ENCODE measurements at places on chromosomes 16 and 17.

DNA sequence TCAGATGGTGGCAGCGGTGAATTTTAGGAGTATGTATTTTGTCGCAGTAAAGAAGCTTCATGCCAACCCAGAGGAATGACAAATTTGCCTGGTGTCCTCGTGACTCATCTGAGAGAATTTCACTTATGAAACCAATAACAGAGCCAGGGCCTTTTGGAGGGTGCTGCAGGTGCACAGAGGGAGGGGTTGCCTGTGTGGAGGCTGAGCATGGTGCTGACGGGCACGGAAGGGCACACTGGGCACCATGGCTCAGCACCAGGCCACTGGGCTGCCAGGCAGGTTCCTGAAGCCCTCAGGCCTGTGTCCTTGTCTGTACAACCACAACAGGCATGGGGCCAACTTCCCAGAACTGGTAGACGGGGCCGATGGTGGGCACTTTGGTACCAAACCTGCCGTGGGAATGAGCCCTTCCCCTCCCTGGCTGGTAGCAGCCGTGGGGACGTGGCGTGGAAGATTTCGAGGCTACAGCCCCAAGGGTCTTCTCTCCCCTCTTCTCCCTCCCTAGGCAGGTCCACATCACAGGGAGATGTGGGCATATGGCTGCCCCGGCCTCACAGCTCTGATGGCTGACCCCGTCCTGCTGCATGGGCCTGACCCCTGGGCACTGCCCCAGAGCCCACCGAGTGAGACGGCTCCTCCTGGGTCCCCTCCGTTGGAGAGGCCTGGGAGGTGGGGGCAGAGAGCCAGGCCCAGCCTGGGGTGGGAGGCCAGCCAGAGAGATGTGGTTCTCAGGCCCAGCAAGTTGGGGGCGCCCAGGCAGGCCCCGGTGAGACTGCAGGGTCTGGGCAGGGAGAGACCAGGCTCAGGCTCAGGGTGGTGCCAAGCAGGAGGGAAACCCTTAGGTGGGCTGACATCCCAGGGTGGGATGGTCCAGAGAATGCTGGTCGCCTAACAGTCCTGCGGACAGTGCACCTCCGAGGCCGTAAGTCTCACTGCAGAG is 30.2 kb upstream of the ZNF469 start:
- no peak for DNase-seq

- DNase-seq = no peak
These were observed 2.9 kb upstream of the P2RX1 start for GRCh38 chr17:3919123-3919624.

DNA sequence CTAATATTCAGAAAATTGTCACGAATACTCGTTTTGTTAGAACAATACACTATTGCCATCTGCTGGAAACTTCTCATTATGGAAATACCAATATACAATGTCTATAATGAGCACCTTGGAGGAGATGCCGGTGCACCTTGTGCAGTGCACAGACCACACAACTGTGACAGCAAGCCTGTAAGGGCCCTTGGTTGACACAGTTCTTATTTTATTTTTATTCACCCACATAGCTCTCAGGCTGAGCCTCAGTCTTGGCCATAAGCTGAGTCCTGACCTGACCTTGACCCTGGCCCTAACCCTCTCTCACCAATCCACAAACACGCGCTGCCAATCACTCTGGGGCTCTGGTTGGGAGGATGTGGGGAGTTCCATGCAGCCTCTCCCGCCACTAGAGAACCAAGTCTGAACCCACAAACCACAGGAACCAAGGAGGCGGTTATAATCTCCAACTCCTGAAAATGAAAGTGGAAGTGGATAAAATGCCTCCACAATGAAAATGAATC is 7.6 kb downstream of the AIPL1 start:
- peak; percentile 45 for DNase-seq

- no peak for DNase-seq
These were observed 70.1 kb downstream of the OMG start for GRCh38 chr17:31226950-31227349.

DNA sequence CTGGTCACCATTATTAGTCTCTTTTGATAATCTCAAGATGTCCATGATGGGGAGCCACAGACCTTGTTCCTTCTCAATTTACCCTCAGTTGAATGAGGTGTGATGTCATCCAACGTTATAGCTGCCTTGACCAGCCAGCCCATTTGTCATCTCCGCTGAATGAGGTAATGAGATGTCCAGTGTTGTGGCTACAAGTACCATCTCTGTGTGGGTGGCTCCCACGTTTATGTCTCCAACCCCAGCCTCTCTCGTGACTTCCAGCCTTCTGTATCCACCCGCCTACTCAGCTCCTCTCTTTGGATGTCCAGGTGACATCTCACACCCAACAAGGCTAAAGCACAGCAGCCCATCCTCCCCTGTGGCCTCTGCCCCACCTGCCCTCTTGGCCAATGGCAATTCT is 18.2 kb downstream of the DNAH17 start:
- no peak for DNase-seq

DNA sequence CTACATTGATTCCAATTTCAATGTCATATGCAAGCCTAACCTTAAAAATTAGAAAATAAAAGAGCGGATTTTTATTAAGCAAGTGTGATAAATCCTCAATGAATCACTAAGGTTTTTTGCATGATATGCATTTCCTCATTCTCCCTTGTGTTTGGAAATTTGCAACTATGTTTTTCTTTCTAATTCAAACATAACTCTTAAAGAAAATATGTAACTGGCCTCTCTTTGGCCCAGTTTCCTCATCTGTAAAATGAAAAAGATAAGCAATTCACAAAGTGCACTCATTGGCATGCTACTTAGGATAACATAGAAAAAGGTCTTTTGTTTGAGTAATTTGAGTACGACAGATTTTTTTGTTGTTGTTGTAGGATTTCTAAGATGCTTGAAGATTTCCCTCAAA is 295.5 kb downstream of the CDH11 start:
- DNase-seq = no peak

- no peak for DNase-seq
These were observed 27.4 kb downstream of the MYH11 start for GRCh38 chr16:15829460-15829859.

DNA sequence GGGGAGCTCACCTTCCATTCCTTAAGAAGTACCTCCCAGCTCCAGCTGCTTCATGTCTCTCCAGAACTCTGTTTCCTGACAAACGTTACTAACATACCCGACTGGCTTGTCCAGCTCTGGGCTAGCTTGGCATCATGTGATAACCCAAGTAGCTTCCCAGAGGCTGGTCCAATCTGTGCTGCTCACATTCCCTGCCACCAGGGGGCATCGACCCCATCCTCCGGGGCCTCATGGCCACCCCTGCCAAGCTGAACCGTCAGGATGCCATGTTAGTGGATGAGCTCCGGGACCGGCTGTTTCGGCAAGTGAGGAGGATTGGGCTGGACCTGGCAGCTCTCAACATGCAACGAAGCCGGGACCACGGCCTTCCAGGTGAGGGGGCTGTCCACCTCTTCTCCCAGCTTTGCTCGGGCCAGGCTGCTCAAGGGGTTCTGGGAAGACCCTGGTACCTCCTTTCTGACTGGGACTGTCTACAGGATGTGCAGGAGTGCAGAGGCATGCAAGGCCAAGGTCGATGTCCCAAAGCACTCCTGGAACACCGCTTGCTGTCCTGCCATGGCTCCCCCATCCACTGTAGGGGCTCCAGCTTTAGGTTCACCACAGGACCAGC is 7.6 kb downstream of the EPX start:
- DNase-seq = peak; percentile 80

DNA sequence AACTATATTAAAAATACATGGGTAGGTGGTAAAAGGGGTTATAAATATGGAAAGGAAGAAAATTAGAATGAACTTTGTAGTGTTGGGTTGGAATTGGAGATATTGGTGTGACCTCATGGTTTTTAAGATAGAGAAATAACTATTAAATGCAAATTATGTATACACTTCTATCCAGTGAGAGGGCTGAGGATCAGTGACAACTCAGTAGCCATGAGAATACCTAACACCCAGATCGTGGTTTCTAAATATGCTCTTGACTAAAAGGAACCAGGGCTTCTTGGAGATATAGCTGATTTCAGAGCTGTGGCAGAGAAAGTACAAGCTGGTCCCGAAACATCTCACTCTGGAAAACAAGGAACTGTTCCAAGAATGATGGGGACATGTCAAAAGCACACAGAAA is 44.4 kb downstream of the SLC6A4 start:
- DNase-seq = no peak

- DNase-seq = no peak
These were observed 15.8 kb downstream of the ITGA3 start for GRCh38 chr17:50071692-50072091.

DNA sequence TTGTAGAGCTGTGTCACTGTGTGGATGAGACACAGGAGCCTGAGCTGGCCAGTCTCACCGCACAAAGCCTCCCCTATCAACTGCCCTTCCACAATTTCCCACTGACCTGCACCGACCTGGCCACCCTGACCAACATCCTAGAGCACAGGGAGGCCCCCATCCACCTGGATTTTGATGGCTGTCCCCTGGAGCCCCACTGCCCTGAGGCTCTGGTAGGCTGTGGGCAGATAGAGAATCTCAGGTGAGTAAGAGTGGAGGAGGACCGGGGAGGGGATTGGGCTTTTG is 37.4 kb downstream of the NLRC5 start:
- no peak for DNase-seq

GRCh38 chr17:80961541-80962330 is 29.9 kb upstream of the CHMP6 start:
- DNase-seq = no peak

DNA sequence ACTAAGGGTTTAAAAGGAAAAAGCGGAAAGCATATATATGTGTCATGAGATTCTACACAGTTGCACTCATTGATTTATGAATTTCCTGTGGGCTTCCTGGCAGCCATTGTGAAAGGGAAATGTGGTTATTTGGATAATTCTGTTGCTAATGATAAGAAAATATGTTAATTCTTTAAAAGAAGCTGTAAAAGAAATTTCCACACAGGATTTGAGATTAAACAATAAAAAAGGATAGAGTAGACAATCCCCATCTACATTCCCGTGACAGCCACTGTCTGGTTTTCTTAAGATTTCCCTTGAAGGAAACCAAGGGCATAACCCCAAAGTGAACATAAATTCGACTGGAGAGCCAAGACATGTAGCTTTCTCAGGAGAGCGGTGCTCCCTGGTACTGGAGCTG is 397.5 kb downstream of the CPPED1 start:
- DNase-seq = no peak

- DNase-seq = no peak
These were observed 427.0 kb upstream of the RBFOX1 start for GRCh38 chr16:6905601-6906000.

DNA sequence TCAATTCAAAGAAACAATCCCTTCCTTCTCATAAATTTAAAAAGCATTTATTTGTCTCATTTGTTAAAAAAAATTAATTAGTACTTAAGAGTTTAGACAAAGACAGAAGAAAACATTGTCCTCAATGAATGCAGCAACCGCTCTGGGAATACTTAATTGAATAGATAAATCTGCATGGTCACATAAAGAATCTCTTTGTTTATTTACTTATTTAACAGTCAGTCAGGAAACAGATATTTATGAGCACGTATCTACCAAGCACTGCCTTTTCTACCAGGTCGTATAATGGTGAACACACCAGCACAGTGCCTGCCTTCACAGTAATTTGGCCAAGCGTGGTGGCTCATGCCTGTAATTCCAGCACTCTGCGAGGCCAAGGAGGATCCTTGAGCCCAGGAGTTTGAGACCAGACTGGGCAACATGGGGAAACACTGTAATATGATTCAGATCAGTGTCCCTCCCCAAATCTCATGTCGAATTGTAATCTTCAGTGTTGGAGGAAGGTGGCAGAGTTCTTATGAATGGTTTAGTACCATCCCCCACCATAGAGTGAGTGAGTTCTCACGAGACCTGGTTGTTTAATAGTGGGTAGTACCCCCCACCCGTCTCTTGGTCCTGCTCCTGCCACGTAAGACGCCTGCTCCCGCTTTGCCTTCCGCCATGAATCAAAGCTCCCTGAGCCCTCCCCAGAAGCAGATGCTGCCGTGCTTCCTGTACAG is 8.1 kb downstream of the WIPI1 start:
- no peak for DNase-seq

Measured in ecto neural progenitor cell (in vitro differentiated cells).